ENCODE measurements at places on chromosomes 5 and 9.

DNA sequence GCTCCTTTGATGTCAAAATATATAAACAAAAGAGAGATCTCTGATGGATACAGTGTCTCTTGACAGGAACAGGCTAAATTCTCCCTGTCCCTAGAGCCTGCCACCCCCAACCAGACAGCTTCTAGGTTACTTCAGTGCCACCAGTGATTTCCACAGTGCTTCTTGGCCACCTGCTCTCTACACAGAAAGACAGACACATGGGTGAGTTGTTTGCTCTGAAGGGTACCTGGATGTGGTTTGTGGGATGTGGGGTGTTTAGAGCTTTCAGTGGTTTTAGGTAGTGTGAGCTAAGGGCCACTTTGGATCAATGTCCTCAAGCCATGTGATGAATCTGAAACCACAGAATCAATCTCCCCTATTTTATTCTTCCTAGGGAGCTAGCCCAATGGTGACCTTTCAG is 125.4 kb downstream of the ANKRD18B start:
- no peak for DNase-seq

- no peak for DNase-seq
Measured at GRCh38 chr9:81858657-81859430, 69.4 kb upstream of the SPATA31D4 start.

DNA sequence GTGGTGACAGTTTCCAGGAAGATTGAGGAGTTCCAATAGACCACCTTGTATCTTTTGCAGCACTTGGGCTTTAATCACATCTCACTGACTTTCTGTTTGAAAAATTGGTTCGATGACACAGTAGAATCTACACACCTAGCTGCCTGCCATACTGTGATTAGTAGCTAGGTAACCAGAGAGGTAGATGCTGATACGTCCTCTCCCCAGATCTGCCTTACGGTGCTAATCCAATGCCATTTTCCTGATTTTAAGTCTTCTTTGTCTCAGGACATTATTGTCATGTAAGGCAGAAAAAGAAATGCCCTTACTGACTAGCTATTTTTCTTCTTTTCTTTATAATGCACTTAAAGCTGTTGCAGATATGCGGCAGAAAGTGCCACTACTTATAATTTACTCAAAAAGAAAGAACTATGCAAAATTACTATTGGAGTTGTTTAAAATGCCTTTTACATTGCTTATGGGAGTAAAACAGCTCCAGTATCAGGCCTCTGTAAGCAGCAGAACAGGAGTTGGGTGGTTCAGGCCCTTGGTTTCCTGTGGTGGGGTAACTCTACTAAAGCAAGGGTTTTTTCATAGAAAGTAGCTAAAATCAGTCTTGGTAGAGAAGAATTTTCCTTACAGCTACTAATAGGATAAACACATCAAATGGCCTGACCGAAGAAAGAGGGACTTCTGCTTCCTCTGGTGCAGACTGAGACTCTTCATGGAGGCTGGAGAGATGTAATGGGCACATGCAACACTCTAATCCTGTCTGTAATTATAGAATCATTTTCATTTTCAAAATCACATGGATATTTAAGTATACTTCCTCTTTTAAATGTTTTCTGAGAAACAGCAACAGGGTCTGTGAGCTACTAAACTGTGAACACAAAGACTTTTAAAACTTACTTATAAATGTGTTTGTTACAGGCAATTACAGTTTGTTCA is 177.2 kb downstream of the MAPKAP1 start:
- DNase-seq: no peak

DNA sequence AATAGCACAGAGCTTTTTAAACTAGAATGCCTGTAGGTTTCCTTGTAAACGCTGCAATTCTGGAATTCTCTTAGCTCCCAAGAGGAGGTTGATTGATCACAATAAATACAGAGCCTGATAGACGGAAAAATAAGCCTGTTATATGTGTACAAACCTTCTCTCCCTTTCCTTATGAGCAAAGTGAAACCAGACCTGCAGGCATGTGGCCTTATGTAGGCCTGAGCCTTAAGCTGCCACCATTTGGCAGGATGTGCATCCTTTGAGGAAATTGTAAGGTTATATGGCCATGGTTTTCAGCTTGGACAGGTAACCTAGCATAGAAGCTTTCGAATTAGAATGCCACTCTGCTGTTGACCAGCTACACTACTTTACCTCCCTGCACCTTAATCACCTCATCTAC is 49.1 kb downstream of the PRKACG start:
- no peak for DNase-seq

GRCh38 chr9:14198047-14198840 is 115.7 kb downstream of the NFIB start:
- no peak for DNase-seq

DNA sequence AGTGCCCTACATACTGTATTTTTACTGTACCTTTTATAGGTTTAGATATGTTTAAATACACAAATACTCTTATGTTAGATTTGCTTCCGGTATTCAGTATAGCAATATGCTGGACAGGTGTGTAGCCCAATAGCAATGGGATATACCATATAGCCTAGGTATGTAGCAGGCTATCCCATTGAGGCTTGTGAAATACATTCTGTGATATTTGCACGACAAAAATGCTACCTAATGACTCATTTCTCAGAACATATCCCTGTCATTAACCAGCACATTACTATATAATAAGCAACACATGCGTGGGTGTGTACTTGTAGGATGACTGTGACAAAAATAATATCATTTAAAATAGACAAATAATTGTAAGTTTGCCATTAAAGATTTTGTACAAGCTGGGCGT is 208.8 kb downstream of the MRPS30 start:
- no peak for DNase-seq

- DNase-seq: no peak
Measured at GRCh38 chr9:120622790-120623189, 42.8 kb upstream of the CDK5RAP2 start.

DNA sequence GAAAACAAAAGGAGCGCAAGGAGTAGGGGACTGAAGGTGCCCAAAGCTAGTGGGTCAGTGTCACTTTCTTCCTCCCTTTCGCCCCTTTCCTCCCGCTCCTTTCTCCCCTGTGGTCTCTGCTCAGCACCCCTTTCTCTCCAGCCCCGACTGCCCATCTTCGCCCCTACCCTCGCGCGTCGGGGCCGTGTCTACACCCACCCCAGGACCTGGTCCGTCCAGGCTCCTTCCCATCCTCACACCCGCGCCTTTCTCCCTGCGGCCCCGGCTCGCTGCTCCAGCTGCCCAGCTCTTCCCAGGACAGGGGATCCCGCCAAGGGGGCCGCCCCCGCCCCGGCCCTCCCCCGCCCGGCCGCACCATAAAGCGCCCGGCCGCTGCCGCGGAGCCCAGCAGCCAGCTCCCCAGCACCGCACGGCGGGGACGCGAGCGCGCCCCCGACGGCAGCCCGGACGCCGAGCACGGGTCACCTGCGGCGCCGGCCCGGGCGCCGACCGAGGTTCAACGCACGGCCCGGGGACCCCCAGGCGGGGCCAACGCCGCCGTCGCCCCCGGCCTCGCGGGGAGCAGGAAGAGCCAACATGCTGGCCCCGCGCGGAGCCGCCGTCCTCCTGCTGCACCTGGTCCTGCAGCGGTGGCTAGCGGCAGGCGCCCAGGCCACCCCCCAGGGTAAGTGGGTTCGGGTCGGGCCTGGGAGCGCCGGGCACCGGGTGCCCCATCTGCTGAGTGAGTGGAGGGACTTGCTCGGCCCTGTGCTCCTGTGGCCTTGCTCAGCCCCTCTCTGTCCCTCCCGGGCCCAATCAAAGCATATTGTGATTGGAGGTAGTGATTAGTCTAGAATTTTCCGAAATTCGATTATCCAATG is at the start of gene THBS4:
Gene THBS4, plus strand, starts transcription at position 387 of the 860 bp plus-strand sequence. Its CDS starts 190 bp downstream, at position 577.
- DNase-seq: no peak

GRCh38 chr5:150105928-150106615 is 19.7 kb upstream of the CSF1R start:
- DNase-seq: no peak

DNA sequence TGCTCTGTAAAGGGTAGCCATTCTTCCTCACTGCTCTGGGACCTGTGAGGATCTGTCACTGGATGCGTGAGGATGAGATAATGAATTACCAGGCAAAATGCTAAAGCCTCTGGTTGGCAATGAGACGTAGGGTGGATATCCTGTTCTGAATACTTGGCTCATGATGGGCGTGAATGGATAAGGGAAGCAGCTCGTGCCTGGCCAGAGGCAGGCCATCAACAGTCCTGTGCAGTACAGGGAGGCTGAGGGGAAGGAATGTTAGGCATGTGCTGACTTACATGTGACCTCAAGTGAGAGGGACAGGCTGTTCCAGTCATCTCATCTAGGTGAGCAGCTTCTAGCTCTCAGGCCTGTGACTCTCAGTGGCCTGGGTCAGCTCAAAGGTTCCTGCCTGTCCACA is 172.8 kb downstream of the CARTPT start:
- peak; percentile 34 for DNase-seq

DNA sequence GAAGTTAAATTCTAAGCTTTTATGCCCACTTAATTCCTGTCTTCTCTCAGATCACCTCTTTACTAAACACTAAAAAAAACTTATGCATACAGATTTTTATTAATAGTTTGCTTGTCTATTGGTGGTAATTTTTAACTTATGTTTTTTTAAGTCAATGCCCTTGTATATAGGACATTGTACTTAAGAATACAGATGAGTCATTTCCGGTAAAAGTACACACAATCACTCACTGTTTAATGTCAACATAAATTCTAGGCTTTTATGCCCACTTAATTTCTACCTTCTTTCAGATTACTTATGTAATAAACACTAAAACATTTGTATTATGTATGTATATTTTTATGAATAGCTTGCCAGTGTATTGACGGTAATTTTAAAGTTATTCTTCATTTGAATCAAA is 872.8 kb upstream of the CDH9 start:
- no peak for DNase-seq

- DNase-seq: no peak
Measured at GRCh38 chr9:32606811-32607210, 28.7 kb downstream of the TAF1L start.

DNA sequence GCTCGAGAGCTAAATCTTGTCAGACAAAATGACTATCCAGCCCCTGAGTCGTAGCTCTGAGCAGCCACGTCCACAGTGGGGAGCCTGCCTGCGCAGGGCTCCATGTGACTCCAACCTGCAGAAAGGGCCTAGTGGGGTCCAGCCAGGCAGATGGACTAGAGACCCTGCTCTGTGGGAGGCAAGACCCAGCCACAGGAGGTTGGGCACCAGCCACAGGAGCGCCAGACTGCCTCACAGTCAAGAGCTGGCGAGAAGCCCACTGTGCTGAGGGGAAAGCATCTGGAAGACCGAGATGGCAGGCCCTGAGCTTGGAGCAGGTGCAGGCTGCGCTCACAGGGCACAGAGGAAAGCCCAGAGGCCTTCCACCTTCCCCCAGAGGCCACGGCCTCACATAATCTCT is 61.4 kb downstream of the C5orf15 start:
- no peak for DNase-seq

DNA sequence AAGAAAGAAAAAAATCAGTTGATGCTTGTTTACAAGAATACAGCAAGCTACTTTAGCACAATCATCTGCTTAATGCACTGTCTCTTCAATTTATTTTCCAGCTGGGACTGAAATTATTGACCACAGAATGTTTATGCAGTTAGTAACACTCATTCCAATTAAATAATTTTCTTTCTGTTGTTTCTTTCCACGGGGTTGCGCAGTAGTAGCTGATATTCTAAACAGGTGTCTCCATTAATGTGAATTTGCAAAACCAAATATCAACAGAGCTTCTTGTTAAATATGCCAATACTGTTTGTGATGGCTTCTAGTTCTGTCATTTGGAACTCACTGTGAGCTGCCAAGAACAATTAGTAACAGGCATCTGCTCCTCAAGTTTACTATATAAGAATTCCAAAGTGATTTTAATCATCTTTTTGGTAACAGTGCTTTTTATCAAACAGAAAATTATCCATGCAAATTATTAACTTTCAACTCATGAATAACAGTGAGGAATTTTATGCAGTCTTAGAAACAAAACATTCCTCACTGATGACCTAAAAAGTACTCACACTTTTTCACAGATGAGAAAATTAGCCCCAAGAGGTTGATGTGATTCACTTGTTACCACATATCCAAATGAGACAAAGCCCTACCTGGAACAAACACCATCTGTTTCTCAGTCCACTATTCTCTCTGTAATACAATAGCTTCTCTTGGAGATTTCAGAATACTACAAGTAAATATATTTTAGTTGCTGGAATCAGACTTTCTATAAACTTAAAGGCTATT is 567.6 kb upstream of the RGMB start:
- no peak for DNase-seq

DNA sequence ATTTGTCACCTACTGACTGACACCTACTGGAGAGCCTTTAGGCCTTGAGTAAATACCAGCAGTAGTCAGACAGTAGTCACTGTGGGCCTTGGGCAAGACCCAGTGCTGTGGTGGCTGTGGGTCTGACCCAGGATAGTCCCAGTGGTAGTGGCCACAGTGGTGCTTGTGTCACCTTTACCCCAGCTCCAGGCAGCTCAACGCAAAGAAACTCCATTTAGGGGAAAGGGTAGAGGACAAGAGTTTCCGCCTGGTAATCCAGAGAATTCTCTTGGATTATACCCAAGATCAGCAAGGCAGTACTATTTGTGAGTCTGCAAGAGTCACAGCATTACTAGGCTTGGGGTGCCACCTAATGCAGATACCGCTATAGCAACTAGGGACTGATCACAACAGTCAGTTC is 28.9 kb downstream of the CERT1 start:
- DNase-seq: no peak

All from HFFc6 (cell line).